ENCODE measurements at places on chromosomes 2 and 18.

- no peak for DNase-seq
These were observed 90.6 kb downstream of the VRK2 start for GRCh38 chr2:58137221-58137620.

GRCh38 chr2:14321357-14321756 is 311.2 kb upstream of the LRATD1 start:
- no peak for DNase-seq

DNA sequence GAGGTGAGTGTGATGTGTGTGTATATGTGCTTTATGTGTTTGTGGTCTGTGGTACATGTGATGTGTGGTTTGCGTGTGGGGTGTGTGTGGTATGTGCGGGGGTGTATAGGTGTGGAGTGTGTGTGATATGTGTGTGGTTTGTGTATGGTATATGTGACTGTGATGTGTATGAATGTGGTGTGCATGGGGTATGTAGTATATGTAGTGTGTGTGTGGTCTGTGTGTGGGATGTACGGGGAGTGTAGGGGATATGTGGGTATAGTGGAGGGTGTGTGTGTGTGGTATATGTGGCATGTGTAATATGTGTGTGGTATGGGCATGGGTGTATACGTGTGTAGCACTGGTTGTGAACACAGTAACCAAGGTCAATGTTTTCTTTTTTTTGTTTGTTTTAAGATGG is 87.4 kb downstream of the ZNF385B start:
- DNase-seq = no peak

DNA sequence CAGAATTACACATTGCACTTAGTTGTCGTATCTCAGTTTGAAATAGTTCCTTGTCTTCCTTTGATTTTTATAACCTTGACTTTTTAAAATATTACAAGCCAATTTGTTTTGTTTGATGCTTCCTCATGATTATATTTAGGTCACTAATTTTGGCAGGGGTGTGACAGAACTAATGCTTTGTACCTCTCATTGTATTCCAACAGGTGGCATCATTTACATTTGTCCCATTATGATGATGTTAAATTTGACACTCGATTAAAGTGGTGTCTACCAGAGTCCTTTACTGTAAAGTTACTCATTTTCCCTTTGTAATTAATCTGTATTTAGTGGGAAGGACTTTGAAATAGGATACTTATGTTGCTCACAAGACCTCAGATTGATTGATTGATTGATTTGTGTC is 21.5 kb upstream of the MFSD2B start:
- no peak for DNase-seq

DNA sequence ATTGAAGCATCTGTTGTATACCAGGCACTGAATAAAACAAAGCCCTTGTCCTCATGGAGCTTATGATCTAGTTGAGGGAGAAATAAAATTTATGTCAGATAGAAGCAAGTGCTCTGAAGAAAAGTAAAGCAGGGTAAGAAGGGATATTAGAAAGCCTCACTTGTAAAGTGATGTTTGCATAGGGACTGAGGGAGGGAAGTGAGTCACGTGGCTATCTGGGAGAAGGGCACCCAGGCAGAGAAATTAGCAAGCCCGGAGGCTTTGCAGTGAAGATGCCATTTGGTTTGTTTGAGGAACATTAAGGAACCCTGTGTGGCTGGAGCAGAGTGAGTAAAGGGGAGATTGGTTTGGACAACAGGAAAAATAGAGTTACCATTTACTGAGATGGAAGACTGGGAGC is 52.1 kb downstream of the RBBP8 start:
- DNase-seq = no peak

GRCh38 chr2:118292991-118293390 is 204.7 kb downstream of the INSIG2 start:
- DNase-seq = no peak

DNA sequence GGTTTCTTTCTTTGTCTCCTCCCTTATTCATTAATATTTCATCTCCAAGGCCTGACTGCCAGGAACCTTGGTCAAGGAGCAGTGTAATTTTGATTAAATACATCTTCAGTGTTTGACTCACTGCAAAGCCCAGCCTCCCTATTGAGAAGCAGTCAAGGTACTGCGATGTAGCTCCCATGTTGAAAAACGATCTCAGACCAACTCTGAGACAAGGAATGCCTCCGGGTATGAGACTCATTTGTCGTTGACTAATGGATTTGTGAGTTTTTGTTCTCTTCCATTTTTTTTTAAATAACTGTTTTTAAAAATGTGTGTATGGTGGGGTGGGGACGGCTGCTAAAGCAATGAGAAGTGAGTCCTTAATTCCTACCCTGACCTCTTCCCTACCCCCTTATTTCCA is 361.6 kb downstream of the SOX11 start:
- no peak for DNase-seq

DNA sequence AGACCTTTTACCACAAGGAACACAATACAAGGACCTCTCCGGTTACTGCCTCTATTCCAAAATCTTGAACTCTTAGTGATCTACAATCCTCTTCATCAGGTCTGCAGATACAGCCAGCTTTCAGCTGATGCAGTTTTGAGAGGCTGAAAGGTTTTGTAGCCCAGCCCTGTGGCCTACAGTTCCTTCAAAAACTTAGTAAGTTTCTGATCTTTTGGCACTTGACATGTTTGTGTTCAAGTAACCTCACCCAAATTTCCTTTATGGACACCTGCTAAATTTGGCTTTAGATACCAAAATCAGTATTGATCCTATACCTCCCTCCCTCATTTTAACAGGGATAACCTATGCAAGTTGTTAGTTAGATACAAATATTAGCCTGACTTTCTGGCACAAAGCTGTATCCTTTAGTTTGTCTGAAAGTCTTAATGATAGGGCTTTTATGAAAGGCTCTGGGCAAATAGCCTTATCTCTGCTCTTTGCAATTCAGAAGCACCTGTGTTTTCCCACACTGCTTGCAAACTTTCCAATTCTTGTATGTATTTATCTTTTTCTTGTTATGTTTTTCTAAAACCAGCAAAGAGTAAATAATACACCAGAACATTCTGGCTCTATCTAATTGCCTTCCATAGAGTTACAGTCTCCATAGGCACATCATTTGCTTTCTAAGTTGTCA is 650.5 kb upstream of the KLHL29 start:
- DNase-seq = no peak

DNA sequence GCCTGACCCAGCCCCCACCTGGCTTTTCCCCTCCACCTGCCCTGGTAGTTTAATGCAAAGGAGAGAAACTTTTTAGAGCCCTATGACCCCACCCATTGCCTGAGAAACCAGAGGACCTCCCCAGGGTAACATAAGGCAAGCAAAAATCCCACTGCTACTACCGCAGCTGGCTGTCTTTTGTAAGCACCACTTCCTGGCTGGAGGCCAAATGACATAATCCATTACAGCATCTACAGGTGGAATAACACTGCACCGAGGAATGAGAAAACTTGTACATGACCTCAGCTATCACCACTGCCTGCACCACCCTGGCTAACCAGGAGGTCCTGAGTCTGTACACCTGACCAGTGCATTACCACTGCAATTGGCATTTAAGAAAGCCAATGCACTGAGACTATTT is 149.6 kb upstream of the GALNT5 start:
- no peak for DNase-seq

DNA sequence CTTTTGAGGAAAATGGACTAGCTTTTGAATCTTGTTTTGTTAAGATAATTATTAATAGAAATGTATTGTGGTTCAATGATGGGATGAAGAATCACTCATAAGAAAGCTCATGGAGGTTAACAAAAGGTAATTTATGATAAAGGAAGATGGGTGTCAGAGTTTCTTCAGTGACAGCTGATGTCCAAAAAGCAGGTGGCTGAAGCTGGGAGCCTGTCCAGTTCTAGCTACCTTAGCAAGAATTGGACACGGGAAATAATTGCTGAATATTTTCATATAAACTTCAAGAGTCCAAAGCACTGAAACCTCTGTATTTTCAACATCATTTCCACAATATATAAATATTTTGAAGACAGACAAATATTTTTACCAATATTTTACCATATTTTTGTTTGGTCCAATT is 1505.8 kb upstream of the SLC39A10 start:
- no peak for DNase-seq

DNA sequence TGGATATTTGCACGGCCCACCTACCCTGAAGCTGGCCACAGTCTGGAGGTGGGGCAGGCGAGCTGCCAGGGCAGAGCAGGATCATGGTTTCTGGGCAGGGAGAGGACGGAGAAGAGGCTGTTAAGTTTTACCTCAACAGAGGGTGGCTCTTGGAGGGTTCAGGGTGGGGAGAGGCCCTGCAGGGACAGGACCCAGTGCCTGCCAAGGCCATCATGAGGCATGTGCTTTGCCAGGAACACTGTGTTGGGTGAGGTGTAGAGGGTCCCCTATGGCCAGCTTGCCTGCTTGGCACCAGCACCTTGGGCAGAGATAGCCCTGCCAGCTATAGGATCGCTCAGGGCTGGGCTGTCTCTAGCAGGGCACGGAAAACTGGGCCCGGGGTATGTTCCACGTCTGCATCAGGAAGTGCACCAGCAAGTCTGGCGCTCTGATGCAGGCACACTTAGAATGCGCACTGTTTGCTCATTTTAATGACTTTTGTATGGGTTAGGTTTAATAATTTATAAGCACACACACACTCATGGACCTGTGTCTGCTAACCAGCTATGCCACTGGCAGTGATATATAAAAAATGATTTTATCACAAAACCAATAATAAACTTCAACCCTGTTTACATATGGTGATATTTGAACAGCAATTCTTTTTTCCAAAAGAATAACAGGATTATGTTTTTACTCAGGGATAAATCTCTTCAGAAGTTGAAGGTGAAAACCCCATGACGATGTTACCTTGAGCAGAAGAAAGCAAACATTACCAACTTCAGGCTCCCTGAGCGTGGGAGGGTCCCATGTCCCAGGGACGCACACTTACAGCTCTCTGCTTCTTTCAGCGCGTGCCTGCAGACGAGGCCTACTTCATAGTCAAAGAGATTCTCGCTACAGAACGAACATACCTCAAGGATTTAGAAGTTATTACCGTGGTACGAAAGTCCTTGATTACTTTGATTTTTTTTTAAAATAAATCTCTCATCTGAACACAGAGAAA is 46.4 kb downstream of the STK25 start:
- DNase-seq = no peak

DNA sequence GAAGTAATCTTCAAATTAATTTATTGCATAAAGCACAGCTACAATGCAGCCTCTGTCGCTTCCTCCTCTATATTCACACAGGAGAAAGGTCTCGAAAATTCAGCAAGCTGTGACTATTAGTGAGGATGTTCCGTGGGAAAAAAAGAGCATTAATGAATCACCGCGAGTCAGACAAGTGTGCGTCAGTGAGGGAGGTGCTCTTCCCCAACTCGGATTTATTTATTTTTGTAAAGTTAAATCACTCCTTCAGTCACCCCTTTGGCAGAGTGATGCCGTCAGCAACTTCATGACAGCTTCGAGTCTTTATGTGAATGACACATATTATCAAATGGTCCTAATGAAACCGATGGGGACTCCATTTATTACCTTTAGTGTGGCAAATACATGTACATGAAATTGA is 648.9 kb upstream of the SALL3 start:
- DNase-seq = no peak

DNA sequence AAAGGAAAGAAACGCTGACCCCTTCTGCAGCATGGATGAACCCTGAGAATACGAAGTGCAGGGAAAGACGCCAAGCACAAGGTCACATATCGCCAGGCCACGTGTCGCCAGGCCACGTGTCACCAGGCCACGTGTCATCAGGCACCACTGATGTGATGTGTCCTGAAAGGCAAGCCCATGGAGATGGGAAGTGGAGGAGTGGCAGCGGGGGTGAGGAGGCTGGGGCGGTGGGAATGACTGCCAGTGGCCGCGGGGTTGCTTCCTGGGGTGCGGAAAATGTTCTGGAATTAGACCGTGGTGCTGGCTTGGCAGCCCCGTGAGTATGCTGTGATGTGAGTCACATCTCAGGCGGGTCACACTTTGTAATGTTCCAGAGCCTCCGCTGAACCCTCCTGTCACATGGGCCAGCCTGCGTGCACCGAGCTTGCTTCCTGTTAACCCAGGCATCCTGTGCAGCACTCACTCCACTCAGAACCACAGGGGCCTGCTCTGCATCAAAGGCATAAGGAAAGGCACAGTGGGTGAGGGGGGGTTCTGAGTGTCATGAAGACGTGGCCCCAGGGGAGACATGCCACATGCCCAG is 39.0 kb downstream of the SLC66A2 start:
- peak; percentile 71 for DNase-seq

- no peak for DNase-seq
These were observed 12.5 kb downstream of the SPTBN1 start for GRCh38 chr2:54468673-54469072.

- DNase-seq = no peak
These were observed 6.1 kb downstream of the MPV17 start for GRCh38 chr2:27316655-27317412.

- DNase-seq = no peak
These were observed 5.9 kb downstream of the NR4A2 start for GRCh38 chr2:156326526-156327095.

DNA sequence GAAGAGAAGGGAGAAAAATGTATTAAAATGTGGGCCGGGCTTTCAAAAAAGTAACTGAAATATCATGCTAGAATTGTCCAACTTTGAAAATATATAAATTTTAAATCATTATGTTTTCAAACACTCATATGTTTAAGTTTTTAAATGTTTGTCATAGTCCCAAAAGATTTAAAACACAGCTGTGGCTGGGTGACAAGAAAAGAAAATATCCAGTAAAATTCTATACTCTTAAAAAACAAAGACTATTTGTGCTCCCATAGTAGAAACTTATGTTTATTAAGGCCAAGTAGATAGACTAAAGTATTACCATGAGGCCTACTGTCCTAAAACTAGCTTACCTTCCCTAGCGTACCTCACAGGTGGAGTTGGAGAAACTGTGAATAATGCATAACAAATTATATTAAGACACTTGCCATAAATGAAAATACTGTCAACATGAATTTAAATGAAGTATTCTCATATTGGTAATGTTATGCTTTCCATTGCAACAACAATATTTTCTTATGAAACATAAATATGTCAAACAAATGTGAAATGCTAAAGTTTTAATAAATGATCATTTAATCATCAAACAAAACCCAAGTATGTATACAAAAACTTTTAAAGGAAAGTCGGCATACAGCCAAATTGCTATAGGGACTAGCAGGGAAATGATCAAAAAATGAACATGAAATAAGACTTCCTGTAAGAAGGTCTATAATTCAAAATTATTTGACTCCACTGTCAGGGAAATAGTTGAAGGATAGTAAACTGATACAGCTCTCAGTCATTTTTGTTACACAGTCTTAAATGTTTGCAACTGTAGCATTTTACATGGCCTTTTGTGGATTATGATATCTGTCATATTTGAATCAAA is 13.4 kb downstream of the MEIS1 start:
- DNase-seq = no peak

GRCh38 chr2:233988581-233988980 is 61.9 kb upstream of the SPP2 start:
- DNase-seq = no peak

DNA sequence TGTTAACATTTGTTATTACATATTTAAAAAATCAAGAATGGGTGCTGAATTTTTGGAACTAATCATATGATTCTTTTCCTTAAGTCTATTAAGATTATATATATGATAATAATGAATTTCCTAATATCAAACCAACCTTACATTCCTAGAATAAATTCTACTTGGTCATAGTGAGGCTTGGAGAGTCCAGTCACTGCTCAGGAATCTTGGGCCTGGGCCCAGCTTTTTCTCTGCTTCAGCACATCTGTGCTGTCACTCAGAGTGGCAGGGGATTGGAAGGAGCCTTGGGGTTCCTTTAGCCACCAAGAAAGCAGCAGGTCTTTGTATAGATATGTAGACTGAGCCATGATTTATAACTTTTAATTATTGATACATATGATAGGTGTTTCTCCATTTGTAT is 19.9 kb upstream of the ZAP70 start:
- no peak for DNase-seq

All from activated CD8-positive, alpha-beta memory T cell treated with anti-CD3 and anti-CD28 coated beads for 24 hours (primary cell).